ENCODE measurements at places on chromosomes 5 and 9.
A peak's percentile ranks its signal among the peaks of the same experiment; 100 is the strongest.

DNA sequence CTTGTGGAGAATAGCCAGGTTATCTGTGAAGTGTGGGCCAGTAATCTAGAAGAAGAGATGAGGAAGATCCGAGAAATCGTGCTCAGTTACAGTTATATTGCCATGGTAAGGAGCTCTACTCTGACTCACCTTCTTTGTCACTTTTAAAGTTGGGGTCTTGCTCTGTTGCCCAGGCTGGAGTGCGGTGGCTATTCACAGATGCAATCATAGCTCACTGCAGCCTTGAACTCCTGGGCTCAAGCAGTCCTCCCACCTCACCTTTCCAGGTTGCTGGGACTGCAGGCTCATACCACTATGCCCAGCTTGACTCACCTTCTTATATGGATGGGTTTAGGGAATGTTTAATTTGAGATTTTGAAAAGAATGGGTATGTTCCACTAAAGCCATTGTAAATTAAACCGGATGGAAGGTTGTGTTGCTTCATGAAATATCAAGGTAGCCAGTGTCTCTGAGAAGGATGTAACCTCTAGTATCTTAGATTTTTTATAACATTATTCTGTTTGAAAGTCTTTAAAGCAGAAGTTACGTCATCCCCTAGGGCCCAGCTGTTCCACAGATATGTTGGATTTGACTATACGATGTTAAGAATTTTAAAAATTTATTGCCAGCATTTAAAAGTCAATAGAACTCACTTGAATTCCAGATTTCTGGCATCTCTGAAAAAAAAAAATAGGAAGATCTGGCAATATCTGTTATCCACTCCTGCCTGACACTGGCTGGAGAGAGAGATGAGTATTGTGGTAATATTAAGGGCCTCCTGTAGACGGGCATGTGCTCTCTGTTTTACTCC lies 5.1 kb downstream of the CNOT8 start:
- no peak for DNase-seq

GRCh38 chr5:50814556-50814955 lies 148.1 kb downstream of the PARP8 start:
- no peak for DNase-seq

GRCh38 chr5:151097061-151097460 lies 16.2 kb upstream of the TNIP1 start:
- DNase-seq = no peak

GRCh38 chr9:76333964-76334363 lies 60.3 kb downstream of the RFK start:
- DNase-seq = no peak

DNA sequence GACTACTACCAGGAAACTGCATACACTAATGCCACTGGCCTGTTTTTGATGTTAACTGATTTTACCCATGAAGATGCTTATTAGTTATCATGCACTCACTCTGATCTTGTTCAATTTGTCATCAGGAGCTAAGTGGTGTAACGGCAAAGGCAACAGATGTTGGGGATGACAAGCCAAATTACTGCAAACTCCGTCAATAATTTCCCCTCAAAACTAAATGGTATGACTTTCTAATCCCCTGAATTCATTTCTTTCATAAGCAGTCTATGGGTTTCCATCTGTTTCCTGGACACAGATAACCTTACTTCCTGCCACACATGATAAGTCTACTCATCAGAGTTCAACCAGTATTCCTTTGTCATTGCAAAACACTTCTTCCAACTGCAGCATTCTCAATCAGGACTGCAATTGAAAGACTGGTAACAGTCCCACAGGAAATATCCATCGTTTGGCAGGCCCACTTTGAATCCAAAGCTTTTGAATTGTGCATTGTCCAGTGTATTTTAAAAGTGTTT lies 96.2 kb upstream of the SMC2 start:
- DNase-seq = no peak

DNA sequence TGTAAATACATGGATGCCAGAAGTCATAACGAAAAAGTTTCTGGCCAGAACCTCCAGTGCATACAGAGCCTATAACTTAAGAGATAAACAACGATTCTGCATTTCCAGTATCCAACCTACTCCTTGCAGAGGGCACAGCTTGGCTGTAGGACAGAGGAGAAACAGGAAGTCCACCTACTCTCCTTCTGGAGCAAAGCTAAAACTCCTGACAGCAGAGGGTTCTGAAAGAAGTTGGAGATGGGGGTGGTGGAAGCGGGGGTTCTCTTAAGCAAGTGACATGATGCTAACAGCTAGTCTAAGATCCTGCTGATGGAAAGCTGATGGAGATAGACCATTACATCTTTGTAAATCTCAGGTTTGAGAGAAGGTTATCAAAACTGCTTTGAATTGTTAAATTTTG lies 35.5 kb upstream of the CTNNAL1 start:
- DNase-seq = no peak

DNA sequence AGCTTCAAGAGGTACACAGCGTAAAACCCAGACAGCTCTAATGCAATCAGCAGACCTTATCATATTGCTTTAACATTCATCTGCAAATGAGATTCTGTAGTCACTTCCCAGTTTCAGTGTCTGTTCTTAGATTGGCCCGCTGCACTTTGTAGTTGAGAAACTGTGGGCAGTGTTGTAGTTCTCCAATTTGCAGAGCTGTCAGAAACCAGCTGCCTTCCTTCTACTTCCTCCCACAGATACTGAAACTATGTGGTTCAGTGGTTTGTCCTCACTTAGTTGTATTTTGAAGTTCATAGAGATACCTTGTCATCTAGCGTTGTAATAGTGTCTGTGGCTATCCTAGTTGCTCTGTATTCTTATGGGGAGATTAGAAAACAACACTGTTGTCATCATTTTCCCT lies 39.6 kb upstream of the TRIM36 start:
- peak; percentile 1 for DNase-seq

DNA sequence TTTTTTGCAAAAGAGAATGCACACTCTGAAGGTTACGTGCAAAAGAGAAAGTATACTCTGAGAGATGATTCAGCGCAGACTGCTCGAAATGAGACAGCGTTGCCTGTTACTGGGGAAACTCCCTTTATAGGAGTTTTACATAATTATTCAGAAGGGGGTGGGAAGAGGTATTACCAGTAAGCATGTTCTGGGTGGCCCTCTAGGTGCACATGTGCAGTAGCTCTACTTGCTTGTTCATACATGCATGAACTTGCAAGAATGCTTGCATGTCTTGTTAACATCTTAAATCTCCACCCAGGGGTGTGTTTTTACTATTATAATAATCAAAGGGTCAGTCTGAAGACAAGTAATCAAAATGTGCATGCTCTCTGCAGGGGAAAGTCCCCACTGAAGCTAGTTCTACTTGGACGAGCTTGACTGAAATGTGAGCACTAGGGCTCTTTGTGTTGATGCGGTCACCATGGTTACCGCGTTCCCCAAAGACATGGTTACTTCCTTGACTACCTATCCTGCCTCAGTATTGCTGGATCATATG lies 75.5 kb downstream of the SGCD start:
- DNase-seq = peak; percentile 1
